ENCODE measurements at places on chromosomes 2 and 18. TPM values are rescaled to one million over a fixed set of nuclear protein-coding genes. Genes with fewer than 3 reads are reported as not detected.

The IRS1 gene
- polyA plus RNA-seq = 23.1 TPM

The GKN1 gene
- polyA plus RNA-seq = not detected

The STAT4 gene
- 3.7 TPM for polyA plus RNA-seq

The EXOC6B gene
- 11.5 TPM for polyA plus RNA-seq

The STRADB gene
- polyA plus RNA-seq = 65.5 TPM

The TEX44 gene
- polyA plus RNA-seq = not detected

The LOXHD1 gene
- polyA plus RNA-seq = 0.49 TPM

The STARD6 gene
- 0.06 TPM for polyA plus RNA-seq

The ELOA2 gene
- 0.01 TPM for polyA plus RNA-seq

The NT5C1B gene
- polyA plus RNA-seq = 0.75 TPM

The SNED1 gene
- polyA plus RNA-seq = 6.6 TPM

- no peak for DNase-seq
These were observed 426.9 kb upstream of the ID2 start for GRCh38 chr2:8254791-8255447.

- DNase-seq = no peak
These were observed 96.2 kb upstream of the SNTG2 start for GRCh38 chr2:854460-854859.

DNA sequence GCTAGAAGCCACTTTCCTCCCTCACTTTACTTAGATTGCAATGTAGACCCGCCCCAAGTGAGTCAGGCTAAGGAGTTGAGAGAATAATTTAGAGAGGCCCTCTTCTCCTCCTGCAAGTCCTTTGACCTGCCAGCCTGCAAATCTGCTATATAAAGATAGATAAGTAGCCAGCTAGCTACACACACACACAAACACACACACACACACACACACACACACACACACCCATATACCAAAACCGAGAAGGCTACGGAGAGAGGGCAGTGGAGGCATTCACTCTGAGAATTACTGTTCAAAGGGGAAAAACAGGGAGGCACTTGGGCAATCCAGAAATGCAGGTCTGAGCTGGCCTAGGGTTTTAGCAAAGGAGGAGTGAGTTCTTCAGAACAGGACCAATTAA, 23.0 kb upstream of the SMAD7 start:
- DNase-seq = peak; percentile 93

GRCh38 chr2:240013343-240013742, 11.8 kb downstream of the NDUFA10 start:
- no peak for DNase-seq

DNA sequence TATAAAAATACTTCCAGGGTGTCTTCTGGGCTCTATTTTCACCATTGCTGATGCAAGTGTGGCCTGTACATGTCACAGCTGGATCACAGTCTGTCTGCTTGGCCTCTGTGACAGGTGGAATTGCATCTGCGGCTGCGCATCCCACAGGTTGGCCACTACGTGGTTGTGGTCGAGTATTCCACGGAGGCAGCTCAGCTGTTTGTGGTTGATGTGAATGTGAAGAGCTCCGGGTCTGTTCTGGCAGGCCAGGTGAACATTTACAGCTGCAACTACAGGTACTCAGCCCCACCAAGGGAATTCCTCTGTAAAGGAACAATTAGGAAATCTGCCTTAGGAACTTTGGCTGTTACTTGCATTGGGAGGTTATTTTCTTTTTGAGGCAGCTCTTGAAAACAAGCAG, 144.5 kb downstream of the LAMA3 start:
- DNase-seq = no peak

- DNase-seq = peak; percentile 72
These were observed 76.5 kb upstream of the HPCAL1 start for GRCh38 chr2:10226038-10226724.

- no peak for DNase-seq
These were observed 28.3 kb downstream of the MOCOS start for GRCh38 chr18:36215577-36215976.

- DNase-seq = no peak
These were observed 68.3 kb upstream of the IL1R1 start for GRCh38 chr2:102074152-102074783.

DNA sequence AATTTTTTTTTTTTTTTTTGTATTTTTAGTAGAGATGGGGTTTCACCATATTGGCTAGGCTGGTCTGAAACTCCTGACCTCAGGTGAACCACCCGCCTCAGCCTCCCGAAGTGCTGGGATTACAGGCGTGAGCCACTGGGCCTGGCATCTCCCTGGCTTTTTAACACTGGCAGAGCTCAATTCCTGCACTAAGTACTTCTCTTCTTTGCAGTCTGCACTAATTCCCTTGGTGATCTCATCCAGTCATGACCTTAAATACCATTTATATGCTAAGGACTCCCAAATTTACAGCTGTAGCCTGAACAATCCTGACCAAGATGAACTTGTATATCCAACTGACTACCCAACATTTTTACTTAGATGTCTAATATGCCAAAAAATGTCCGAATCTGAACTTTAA, 10.2 kb downstream of the PREPL start:
- no peak for DNase-seq

DNA sequence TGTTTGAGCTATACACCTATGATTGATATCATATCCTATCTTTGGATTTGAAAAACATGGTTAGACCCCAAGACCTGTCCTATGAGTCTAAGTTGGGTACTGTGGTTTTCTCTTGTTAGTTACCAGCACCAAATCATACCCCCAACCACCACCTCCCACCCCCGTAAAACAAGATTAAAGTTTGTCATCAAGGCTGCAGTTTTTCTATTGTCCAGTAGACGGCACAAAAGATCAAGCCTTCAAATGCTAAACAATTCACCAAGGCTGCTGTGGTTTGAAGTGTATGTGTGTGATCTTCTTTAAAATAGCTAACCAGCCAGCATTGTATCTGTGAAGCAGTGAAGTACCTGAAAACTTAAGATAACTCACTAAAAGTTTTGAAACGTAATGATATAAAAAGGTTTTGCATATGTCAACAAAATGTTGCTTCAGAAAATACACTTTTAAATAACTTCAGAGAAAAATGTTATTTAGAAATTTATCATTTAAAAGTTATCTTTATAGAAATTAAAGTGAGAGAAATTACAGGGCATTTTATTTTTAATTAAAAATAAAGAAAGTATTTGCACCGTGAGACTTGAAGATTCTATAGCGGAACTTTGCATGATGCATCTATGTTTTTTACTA, 5.8 kb upstream of the MEIS1 start:
- DNase-seq = no peak

DNA sequence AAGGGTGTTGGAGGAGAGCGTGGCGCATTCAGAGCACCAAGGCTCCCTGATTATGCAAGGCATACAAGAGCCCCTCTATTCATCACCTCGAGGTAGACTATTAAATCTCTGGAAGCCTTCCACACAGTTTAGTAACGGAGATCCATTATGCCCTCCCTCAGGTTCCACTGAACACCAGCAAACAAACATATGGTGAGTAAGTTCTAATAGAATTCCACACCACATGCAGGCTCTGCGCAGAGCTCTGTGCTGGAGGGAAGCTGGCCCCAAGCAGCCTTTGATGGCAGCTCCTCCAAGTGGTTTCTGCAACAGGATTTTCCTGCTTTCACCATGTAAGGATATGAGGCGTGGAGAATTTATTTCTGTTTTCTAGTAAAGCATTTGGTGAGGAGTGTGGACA, 238.6 kb downstream of the C1D start:
- no peak for DNase-seq

- DNase-seq = no peak
These were observed 280.5 kb downstream of the TCF4 start for GRCh38 chr18:55307505-55307904.

DNA sequence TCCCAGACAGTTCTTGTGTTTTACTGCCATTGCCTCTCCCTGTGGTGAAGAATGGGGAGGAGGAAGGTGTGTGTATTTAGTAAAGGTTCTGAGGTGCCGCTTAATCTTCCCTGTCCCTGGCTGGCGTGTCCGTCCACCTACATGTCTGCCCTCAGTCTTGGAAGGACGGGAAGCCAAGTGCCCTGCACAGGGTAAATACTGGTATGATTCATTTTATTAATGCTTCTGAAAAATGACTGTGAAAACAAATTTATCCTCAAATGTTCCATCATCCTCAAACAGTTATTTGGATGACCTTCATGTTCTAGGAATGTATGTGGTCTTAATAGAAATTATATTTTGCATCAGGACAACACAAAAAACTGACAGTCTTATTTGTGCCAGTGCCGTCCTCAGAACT, 6.6 kb downstream of the EPAS1 start:
- DNase-seq = no peak

GRCh38 chr2:165122521-165122920, 81.3 kb downstream of the SCN3A start:
- no peak for DNase-seq

DNA sequence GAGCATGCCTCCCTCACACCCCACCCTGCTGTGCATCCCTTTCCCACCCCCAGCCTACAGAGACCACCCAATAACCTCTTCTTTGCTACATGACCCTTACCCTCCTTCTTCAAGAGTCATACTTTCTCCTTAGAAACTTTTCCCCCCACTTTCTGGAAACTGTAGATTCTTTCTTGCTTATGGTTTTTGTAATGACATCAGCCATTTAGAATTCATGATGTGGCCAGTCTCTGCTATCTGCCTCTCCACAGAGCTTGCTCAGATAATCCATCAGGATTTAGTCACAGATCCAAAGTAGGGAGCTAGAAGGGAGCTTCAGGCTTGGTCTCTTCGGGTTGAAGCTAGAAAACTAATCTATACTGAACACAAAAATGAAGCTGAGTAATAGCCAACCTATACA, 36.5 kb downstream of the GALM start:
- no peak for DNase-seq

GRCh38 chr2:98464772-98465310, 20.2 kb downstream of the INPP4A start:
- no peak for DNase-seq

DNA sequence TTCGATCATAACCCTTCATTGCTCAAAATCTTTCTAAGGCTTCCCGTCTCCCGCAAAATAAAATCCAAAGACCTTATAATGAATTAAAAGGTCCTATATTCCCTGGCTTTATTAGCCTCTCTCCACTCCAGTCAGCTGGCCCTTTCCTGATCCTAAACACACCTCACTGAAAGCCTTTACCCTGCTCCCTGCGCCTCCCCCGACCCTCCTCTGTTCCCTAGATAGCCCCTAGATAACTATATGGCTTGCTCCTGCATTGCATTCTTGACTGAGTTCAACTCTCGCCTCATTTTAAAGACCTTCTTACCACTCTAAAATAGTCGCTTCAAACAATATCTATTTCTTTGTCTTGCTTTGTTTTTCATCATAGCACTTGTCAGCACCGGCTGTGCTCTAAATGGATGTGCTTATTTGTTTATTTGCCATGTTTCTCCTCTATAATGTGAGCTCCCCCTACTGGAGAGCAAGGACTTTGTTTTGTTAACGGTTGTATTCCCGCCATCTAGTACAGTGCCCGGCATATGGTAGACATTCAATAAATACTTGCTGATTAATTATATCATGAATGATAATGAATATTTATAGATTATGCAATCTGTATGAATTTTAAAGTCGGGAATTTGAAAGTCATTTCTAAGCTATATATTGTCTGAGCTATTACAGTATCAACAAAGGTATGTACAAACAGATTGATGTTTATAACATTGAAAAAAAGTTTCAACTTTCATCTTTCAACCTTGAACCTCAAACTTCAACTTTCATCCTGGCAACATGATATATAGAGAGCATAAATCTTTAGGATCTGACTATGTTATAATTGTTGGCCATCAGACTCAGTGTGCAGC, 32.4 kb upstream of the VIT start:
- peak; percentile 47 for DNase-seq

- DNase-seq = no peak
These were observed 6.3 kb downstream of the COBLL1 start for GRCh38 chr2:164835302-164835701.

GRCh38 chr2:42163444-42164045, 5.6 kb upstream of the EML4 start:
- DNase-seq = no peak

DNA sequence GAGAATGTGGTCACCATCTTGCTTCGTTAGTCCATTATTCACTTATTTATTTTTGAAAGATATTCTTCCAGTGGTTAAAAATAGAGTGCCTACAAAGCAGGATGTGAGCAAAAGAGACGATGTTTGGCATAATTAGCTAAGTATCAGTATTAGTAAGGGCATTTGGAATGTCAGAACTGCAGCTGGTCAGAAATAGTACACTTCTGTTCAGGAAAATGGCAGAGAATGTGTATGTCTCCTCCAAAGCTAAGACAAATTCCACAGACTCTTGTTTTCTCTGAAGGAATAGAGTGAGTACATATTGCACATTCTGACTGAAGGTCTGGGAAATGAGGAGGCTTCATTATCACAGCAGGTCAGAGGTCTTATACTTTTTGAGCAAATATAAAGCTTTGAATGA, 209.0 kb downstream of the L3MBTL4 start:
- DNase-seq = no peak

DNA sequence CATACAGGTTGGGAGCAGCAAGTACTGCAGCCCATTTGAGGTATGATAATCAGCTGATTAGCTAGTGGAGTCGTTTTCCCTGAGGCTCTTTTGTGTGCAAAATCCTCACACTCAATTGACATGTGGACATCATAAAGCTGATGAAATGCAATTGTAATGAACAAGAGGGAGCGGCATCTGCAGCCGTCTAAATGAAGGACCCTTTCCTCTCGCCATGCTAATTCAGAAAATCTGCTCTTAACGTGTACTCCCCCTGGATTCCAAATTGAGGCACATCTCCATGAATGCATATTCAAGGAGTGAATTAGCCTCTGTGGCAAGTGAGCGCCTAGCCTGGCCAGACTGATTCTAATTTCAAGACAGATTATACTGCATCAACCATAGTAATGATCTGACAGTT, 260.9 kb upstream of the ATP5MC3 start:
- DNase-seq = no peak

- no peak for DNase-seq
These were observed 637.8 kb upstream of the PKDCC start for GRCh38 chr2:41410011-41410410.

DNA sequence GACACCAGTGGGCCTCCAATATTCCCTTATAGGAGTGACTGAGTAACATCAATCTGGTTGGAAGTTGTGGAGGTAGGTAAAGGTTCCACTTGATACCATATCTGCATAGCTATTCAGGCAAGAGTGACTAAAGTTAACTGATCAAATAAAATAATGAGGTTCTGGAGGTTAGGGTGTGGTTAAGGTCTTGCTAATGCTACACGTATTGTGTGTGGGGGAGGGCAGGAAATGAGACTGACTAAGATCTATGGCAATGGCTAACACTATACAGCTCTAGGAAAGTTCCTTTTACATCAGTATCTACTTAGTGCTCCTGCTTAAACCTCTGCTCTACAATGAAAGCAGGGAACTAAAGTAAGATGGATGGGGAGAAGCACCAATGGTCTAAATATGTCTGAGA, 149.1 kb upstream of the MGAT5 start:
- no peak for DNase-seq

DNA sequence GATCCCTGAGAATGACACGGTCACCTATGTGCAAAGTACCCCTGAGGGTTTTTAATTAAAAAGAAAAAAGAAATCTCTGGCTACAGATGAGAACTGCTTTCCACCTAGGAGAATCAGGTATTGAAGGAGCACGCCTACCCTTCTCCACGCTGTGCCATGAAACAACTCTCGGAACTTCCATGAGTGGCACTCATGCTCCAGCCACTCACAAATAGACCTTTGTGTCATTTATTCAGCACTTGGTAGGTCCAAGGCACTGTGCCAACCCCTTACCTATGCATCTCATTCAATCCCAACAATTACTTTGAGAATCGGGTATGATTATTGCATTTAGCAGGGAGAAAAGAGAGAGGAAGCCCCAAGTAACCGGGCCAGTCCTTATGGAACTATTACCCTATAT, 44.9 kb upstream of the TTC39C start:
- no peak for DNase-seq

- DNase-seq = no peak
These were observed 24.2 kb downstream of the NEU4 start for GRCh38 chr2:241833101-241833663.

GRCh38 chr2:113869253-113869652, 20.6 kb upstream of the ACTR3 start:
- DNase-seq = no peak
